Bronchial smooth muscle cell (primary cell): ENCODE measurements at places on chromosomes 2 and 18. TPM values are rescaled to one million over a fixed set of nuclear protein-coding genes. Genes with fewer than 3 reads are reported as not detected.

Gene RNPEPL1
- total RNA-seq = 4.5 and 7.7 TPM in 2 replicates

Gene COL3A1
- 2,857 and 3,691 TPM in 2 replicates for total RNA-seq

Gene NOL4
- not detected in 2 replicates for total RNA-seq

Gene SERPINB13
- 0.16 TPM in 1 of 2 replicates, not detected in the other for total RNA-seq

Gene R3HDM1
- total RNA-seq = 3.3 and 5.0 TPM in 2 replicates

Gene TRIM43
- total RNA-seq = not detected in 2 replicates

Gene NTSR2
- total RNA-seq = under 0.01 TPM in 1 of 2 replicates, not detected in the other

Gene IL1RL2
- total RNA-seq = 1.9 and 2.2 TPM in 2 replicates

Gene CAMKMT
- 6.3 and 8.2 TPM in 2 replicates for total RNA-seq

Gene EGR4
- under 0.01 TPM in 1 of 2 replicates, not detected in the other for total RNA-seq

Gene MALL
- total RNA-seq = 13.4 and 45.7 TPM in 2 replicates

Gene KRTCAP3
- 0.26 and 0.47 TPM in 2 replicates for total RNA-seq
